Metanephros (tissue), 2 donors: ENCODE measurements at places on chromosomes 4 and X. TPM values are rescaled to one million over a fixed set of nuclear protein-coding genes. Genes with fewer than 3 reads are reported as not detected.

ZNF732 gene
- 1.9 TPM for total RNA-seq

MAB21L2 gene
- total RNA-seq, result not detected

SPP1 gene
- total RNA-seq, result 265 TPM

CXCL1 gene
- 5.9 TPM for total RNA-seq

MAGEC2 gene
- not detected for total RNA-seq

AR gene
- total RNA-seq, result 7.4 TPM

TEX13D gene
- not detected for total RNA-seq

TIMM17B gene
- total RNA-seq, result 33.0 TPM

ITIH6 gene
- total RNA-seq, result not detected

AGTR2 gene
- 93.5 TPM for total RNA-seq

HTT-AS gene
- total RNA-seq, result not detected

CT45A5 gene
- total RNA-seq, result not detected

SMIM31 gene
- total RNA-seq, result not detected

NMU gene
- 5.1 TPM for total RNA-seq

FGG gene
- total RNA-seq, result 1.1 TPM
